ENCODE measurements at places on chromosomes 4 and X. TPM values are rescaled to one million over a fixed set of nuclear protein-coding genes. Genes with fewer than 3 reads are reported as not detected.

SH3D19 gene
- 57.2 TPM for total RNA-seq

- no peak for DNase-seq
- no peak overlapping the region for H3K4me3 ChIP-seq
- H3K36me3 ChIP-seq = no peaks in the 10 kb centered on the region
- H3K4me1 ChIP-seq = no peaks in the 10 kb centered on the region
Measured at GRCh38 chrX:79096145-79096556, 48.3 kb upstream of the GPR174 start.

GRCh38 chrX:148555101-148555500 lies 54.7 kb downstream of the AFF2 start:
- DNase-seq = no peak
- H3K4me3 ChIP-seq = no peak overlapping the region
- H3K36me3 ChIP-seq = no peaks in the 10 kb centered on the region
- no peaks in the 10 kb centered on the region for H3K4me1 ChIP-seq
- no peak overlapping the region for H3K27ac ChIP-seq
- H3K27me3 ChIP-seq = no peaks in the 10 kb centered on the region

DNA sequence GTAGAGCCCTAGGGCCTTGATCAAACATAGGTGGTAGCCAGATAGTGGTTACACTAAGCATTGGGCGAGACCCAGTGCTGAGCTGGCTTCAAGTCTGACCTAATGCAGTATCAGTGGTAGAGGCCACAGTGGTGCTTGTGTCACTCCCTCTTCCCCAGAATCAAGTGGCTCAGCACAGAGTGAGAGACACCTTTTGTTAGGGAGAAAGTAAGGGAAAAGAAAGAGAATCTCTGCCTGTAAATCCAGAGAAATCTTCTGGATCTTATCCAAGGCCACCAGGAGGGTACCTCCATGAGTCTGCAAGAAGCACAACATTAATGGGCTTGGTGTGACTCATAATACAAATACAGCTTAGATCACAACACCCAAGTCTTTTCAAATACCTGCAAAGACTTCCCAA lies 117.7 kb upstream of the SLC6A14 start:
- H3K27ac ChIP-seq = no peak overlapping the region
- H3K36me3 ChIP-seq = no peaks in the 10 kb centered on the region
- H3K27me3 ChIP-seq = no peaks in the 10 kb centered on the region
- H3K4me3 ChIP-seq = no peak overlapping the region
- no peak for DNase-seq

KLHL8 gene
- 12.4 TPM for total RNA-seq

- no peak overlapping the region for H3K27ac ChIP-seq
- no peaks in the 10 kb centered on the region for H3K4me1 ChIP-seq
- no peaks in the 10 kb centered on the region for H3K27me3 ChIP-seq
- H3K4me3 ChIP-seq = no peak overlapping the region
- H3K36me3 ChIP-seq = no peaks in the 10 kb centered on the region
Measured at GRCh38 chr4:141413366-141413765, 192.7 kb downstream of the ZNF330 start.

GRCh38 chr4:2461246-2461960 lies 7.5 kb upstream of the RNF4 start:
- H3K4me1 ChIP-seq = peaks cover 5% of the 10 kb centered on the region
- no peak overlapping the region for H3K4me3 ChIP-seq
- no peak for DNase-seq
- H3K36me3 ChIP-seq = no peaks in the 10 kb centered on the region

DNA sequence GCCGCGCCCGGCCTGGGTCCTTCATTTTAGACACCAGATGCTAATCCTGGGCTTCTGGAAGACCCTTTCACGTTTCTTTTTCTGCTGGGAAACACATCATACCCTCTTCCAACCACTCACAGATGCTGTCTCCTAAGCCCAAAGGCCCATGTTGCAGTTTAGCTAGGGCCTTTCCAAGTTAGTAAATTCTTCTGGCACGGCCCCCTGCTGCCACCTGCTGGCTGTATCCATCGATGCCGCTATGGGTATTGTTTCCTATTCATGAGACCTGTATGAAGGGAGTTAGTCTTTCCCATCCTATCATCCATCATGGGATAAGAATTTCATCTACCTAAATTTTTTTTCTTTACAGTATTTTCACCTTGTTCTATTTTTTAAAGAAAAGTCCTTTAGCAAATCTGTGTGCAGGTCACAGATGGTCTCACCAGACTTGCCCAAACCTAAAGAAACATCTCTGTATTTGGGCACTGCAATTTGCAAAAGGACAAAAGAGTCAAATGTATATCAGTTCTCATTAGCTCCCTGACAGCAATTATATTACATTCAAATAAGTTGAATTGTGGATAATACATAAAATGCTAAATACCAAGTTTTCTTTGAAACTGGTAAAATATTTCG lies 37.8 kb upstream of the SLC9A7 start:
- no peaks in the 10 kb centered on the region for H3K36me3 ChIP-seq
- peaks cover 18% of the 10 kb centered on the region for H3K4me1 ChIP-seq
- DNase-seq = peak; percentile 19
- H3K4me3 ChIP-seq = no peak overlapping the region
- no peak overlapping the region for H3K27ac ChIP-seq

DNA sequence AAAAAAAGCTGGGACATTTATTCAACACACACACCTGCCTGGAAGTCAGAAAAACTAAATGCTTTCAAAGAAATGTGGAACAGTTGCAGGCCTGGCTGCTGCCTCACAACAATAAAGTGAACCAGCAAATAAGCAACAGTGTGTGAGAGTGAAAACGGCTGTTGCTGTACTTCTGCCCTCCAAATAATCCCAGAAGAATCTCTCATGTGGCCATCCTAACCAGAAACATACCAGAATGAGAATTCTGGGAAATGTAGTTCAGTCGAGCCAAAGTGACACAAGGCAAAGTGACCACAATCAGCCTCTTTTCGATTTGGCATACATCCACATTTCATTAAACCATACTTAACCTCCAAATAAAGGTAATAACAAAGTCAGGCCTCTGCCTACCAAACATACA lies 204.5 kb downstream of the SLC7A11 start:
- H3K27me3 ChIP-seq = no peaks in the 10 kb centered on the region
- H3K4me1 ChIP-seq = peaks cover 11% of the 10 kb centered on the region
- no peaks in the 10 kb centered on the region for H3K36me3 ChIP-seq
- DNase-seq = peak; percentile 36
- H3K27ac ChIP-seq = no peak overlapping the region
- H3K4me3 ChIP-seq = no peak overlapping the region

DNA sequence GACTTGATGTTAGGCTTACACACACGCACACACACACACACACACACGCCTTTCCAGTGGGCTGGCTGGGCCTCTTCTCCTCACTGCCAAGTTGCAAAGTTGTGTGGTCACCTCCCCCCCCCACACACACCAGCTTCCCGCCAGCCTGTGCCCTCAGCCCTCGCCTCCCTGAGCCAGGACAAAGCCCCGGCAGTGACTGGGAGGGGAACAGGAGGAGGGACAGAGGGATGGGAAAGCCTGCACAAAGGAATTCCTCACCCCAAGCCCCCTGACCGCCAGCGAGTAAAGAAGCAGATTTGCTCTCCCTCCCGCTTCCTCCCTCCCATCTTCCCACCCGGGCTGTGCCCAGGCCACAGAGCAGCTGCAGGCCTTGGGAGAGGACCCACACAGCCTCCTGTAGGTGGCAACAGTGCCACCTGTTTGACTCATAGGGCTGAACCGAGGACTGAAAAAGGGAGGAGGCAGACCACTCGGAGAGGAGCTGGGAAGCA lies at the start of gene GDPD2:
Gene GDPD2, plus strand, starts transcription at position 464 of the 491 bp plus-strand sequence. CDS start 1,671 bp downstream, outside the sequence.
- no peak within 1 kb of the TSS for H3K4me3 ChIP-seq
- H3K27me3 ChIP-seq = no peaks in the 10 kb centered on the region
- H3K4me1 ChIP-seq = no peaks in the 10 kb centered on the region
- peak; percentile 38 for DNase-seq
- H3K36me3 ChIP-seq = no peaks in the 10 kb centered on the region

GRCh38 chr4:111855308-111855707 lies 289.9 kb upstream of the FAM241A start:
- no peak overlapping the region for H3K4me3 ChIP-seq
- H3K27me3 ChIP-seq = peaks cover 3% of the 10 kb centered on the region
- H3K4me1 ChIP-seq = no peaks in the 10 kb centered on the region
- H3K27ac ChIP-seq = no peak overlapping the region
- no peak for DNase-seq

RNF150 gene
- 5.2 TPM for total RNA-seq

HMGB2 gene
- 18.3 TPM for total RNA-seq

CDKL2 gene
- 4.7 TPM for total RNA-seq

DNA sequence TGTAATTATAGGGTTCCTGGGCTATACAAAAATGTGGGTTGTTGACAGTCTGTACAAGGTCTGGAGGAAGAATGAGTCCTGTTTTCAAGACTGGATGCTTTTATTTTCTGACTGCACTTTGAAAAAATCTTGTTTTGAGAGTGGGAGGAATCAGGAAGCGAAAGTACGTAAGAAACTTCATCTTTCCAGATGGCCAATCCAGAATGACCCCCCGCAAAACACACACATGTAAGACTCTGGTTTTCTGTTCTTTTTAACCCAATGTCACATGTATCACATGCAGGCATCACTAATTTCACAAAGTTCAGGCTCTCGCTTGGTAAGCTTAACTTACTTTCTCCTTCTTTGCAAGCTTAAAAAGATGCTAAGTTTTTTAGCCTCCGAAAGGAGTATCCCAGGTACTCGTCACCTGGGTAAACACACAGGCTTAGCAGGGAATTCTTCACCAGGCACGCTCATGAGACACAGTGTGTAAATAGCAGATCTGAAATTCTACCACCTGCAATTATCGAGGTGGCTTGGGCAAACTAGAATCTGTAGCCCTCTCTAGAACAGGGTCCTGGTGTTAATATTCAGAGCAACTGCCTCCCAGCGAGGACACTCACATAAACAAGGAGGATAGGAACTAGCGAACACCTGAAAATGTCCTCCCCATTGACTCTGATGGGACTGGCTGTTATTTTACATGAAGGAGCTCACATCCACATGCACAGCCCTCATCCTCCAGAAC lies 90.7 kb downstream of the NSUN7 start:
- H3K4me1 ChIP-seq = peaks cover 22% of the 10 kb centered on the region
- H3K36me3 ChIP-seq = no peaks in the 10 kb centered on the region
- H3K27me3 ChIP-seq = no peaks in the 10 kb centered on the region
- DNase-seq = no peak
- no peak overlapping the region for H3K4me3 ChIP-seq
- no peak overlapping the region for H3K27ac ChIP-seq

DNA sequence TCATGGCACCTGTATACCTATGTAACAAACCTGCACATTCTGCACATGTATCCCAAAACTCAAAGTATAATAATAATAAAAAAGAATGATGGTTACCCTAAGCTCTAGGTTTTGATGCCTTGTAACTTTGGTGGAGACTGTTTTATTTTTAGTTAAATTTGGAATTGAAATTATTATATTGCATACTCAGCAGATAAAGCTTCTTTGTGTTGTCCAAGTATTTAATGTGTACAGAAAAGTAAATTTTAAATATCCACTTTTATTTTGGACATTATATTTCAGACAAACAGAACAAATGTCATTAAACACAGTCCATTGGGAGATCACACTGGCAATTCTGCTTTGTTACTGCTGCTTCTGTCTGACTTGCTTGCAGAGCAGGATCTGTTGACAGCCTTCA lies 684.5 kb upstream of the CT83 start:
- no peaks in the 10 kb centered on the region for H3K27me3 ChIP-seq
- no peaks in the 10 kb centered on the region for H3K36me3 ChIP-seq
- no peak for DNase-seq

F8A3 gene
- total RNA-seq = not detected

LRIT3 gene
- 0.11 TPM for total RNA-seq

DNA sequence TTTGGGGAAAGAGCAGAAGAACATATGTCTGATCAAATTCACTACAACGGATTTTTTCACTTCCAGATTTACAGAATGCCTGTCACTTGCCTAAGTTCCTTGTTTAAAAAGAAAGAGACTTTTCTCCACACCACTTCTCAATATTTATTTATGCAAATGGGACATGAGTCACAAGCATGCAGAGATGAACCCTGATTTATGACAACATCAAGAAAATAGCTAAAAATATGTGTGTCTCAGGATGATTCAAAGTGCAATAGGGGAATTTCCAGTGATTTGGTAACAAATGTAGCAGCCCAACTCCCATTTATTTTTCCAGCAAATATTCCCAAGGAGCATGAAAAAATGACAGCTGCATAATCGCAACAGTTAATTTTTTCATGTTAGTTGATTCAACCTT lies 180.4 kb upstream of the FAT1 start:
- DNase-seq = peak; percentile 88
- no peaks in the 10 kb centered on the region for H3K27me3 ChIP-seq
- H3K4me1 ChIP-seq = peaks cover 37% of the 10 kb centered on the region
- no peak overlapping the region for H3K4me3 ChIP-seq
- H3K36me3 ChIP-seq = no peaks in the 10 kb centered on the region

SLC16A2 gene
- 21.1 TPM for total RNA-seq

DNA sequence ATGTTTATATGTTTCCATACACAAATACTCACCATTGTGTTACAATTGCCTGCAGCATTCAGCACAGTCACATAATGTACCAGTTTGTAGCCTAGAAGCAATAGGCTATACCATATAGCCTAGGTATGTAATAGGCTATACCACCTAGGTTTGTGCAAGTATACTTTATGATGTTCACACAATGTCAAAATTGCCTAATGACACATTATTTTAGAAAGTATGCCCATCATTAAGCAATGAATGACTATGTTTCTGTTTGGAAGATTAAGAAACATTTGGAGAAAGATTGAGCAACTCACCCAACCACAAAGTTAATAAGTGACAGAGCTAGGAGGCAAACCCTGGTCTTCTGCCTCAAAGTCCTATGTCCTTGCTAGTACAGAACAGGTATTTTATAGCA lies 96.8 kb upstream of the GRIA3 start:
- no peak overlapping the region for H3K27ac ChIP-seq
- H3K36me3 ChIP-seq = no peaks in the 10 kb centered on the region
- no peak overlapping the region for H3K4me3 ChIP-seq
- peaks cover 12% of the 10 kb centered on the region for H3K4me1 ChIP-seq

NAT8L gene
- total RNA-seq = 1.2 TPM

GRCh38 chr4:164748375-164748774 lies 5.6 kb upstream of the SMIM31 start:
- DNase-seq = peak; percentile 4
- no peaks in the 10 kb centered on the region for H3K4me1 ChIP-seq
- no peaks in the 10 kb centered on the region for H3K36me3 ChIP-seq
- H3K27ac ChIP-seq = no peak overlapping the region
- H3K4me3 ChIP-seq = no peak overlapping the region
- no peaks in the 10 kb centered on the region for H3K27me3 ChIP-seq

- H3K27me3 ChIP-seq = no peaks in the 10 kb centered on the region
- no peaks in the 10 kb centered on the region for H3K36me3 ChIP-seq
- H3K4me1 ChIP-seq = no peaks in the 10 kb centered on the region
- DNase-seq = no peak
- H3K4me3 ChIP-seq = no peak overlapping the region
Measured at GRCh38 chr4:101141230-101141629, 206.1 kb downstream of the PPP3CA start.

SMPX gene
- not detected for total RNA-seq

DNA sequence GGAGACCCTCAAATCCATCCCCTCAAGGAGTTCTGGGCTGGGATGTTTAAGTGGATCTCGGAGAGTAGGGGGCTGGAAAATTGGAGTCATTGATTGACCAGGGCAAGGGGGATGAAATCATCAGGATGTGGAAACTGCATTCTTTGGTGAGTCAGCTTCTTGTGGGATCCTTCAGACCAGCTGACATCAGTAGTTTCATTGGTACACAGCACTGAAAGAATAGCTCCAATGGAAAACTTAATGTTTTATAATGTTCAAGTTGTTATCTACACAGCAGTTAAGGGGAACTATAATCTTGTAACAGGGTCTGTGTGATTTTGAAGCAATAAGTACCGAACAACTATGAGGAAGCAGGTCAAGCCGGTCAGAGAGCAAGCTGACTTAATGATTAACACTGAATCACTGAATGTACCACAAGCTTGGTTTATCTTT lies 506.1 kb downstream of the RPA4 start:
- H3K4me1 ChIP-seq = no peaks in the 10 kb centered on the region
- DNase-seq = peak; percentile 85
- no peaks in the 10 kb centered on the region for H3K27me3 ChIP-seq
- H3K27ac ChIP-seq = peak overlapping the region; percentile 93
- no peaks in the 10 kb centered on the region for H3K36me3 ChIP-seq

Data from astrocyte (in vitro differentiated cells and primary cell).